ENCODE measurements at places on chromosomes 1 and 21.

GRCh38 chr1:85496941-85497582 is 32.1 kb upstream of the DDAH1 start:
- DNase-seq = no peak

GRCh38 chr1:23216771-23217420 is 406 bp downstream of the HTR1D start:
- no peak for DNase-seq

- no peak for DNase-seq
These were observed 84.6 kb upstream of the NEK7 start for GRCh38 chr1:198072177-198072576.

- DNase-seq = no peak
These were observed 12.9 kb downstream of the DESI2 start for GRCh38 chr1:244665771-244666217.

DNA sequence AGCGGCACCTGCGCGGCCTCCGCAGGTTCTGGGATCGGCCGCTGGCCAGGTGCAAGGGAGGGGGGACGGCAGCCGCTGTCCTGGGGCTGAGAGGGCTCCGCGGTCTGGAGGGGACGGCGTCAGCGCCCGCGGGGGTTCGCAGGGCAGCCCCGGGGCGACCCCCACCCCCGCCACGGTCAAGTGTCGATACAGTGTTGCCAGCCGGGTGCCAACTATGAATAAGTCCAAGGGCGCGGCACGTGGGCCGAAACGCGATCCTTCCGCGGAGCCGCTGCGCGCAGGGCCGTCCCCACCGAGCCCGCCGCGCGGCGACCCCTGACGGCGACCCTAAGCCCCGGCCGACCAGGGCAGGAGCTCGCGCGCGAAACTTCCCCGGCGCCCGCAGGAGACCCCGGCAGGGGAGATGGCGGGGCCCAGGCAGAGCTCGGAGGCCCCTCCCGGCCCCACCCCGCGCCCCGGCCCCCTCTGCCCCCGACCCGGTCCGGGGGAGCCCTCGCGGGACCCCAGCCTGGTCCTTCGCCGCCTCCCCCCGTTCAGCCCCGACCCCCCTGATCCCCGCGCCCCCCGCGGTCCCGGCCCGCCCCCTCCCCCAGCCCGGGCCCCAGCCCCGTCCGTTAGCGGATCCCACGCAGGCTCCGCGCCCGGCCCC is 586 bp upstream of the AGPAT3 start:
- no peak for DNase-seq

- peak; percentile 59 for DNase-seq
These were observed 18.8 kb downstream of the ADGRB2 start for GRCh38 chr1:31745096-31745945.

GRCh38 chr1:14163246-14163645 is 435.2 kb upstream of the KAZN start:
- DNase-seq = no peak

DNA sequence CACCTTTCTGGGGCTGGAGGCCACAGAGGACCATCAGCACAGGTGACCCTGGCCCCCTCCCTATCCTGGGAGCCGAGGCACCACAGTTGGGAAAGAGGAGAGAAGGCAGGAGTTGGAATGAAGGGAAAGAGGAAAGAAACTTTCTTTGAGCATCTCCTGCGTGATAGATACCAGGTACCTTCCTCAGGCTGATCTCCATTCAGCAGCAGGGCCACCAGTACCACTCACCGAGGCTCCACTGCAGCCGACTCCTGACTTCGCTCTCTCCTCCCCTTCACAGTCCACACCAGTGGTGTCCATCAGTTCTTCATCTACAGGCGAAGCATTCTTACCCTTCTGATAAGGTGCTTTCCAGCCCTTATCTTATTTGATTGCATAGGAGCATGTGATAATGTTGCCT is 55.3 kb downstream of the LGR6 start:
- no peak for DNase-seq

DNA sequence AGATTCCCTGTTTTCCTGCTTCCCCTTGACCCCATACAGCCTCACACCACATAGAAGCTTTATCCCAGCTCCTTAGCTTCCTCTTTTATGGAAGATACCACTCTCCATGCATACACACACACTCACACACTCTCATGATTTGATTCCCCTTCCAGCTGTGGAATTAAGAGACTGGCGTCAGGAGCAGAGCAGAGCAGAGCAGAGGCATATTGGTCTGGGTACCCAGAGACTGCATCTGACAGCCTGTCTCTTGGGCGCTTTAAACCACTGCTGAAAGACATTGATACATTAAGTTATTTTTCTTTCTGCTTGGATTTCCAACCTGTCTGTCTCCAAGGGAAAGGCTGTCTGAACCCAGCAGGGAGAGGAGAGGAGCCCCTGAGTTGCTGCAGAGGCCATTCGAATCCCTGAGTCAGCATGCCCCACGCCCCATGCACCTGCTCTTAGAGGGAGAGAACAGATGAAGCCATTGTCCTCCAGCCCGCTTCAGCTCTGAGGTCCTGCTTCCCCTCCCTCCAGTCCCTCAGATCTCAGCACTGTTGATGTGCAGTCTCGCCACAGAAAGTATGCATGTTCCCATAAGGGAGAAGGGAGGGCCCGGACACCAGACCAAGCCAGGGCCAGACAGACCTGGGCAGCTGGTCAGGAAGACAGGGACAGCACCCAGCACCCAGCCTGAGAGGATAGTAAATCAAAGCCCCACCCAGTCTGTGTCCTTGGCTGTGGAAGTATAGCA is 66.7 kb upstream of the GJB5 start:
- no peak for DNase-seq

GRCh38 chr1:151611288-151611790 is 511 bp upstream of the SNX27 start:
- peak; percentile 48 for DNase-seq

GRCh38 chr1:59104191-59104760 is 192.6 kb upstream of the FGGY start:
- DNase-seq = no peak

- DNase-seq = no peak
These were observed 4.5 kb upstream of the ANKRD13C start for GRCh38 chr1:70358921-70359564.

- DNase-seq = no peak
These were observed 14.9 kb downstream of the KLHDC7A start for GRCh38 chr1:18495635-18496034.

- DNase-seq = no peak
These were observed 237.0 kb upstream of the HOOK1 start for GRCh38 chr1:59577774-59578173.

- no peak for DNase-seq
These were observed 1160.8 kb upstream of the B3GALT2 start for GRCh38 chr1:194347200-194347599.

DNA sequence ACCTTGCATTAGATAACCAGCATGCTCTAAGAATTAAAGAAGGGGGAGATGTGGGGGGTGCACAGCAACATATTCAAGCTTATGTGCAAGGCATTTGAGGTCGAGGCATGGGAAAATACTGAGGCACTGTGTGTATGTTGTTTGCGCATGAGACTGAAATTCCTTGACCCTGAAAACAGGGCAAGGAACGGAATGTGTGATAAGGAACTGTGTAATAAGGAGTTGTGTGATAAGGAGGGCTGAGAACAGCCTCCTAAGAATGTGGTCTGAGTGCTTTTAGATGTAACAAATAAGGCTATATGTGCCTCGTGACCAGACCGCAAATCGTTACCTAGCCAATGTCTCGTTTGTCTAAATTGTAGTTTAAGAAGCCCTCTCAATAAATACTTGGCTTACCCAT is 26.5 kb upstream of the ITLN1 start:
- DNase-seq = no peak

Measured in NCI-H1694 treated with DMSO at 0.1 percent for 48 hours (cell line).